ENCODE measurements at places on chromosomes 12 and 14.

GRCh38 chr12:133135747-133136146 is 5.3 kb downstream of the ZNF10 start:
- DNase-seq, result no peak

DNA sequence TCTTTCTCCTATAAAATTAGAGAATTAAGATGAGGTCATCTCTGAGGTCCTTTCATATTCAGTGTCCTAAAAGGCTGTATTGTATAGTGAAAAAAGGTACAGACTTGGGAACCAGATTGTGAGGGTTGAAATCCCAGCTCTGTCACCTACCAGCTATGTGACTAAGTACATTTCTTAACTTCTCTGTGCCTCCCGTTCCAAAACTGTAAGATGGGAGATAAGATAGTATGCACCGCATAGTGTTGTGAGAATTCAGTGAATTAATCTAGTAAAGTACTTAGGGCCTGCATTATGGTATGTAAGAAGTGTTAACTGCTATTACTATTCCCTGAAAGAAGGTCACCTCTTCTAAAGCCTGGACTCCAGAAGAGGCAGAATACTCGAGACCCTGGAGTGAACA is 60.6 kb downstream of the GNG2 start:
- DNase-seq, result no peak

- DNase-seq, result no peak
Observed at GRCh38 chr12:118187751-118188435, 52.0 kb downstream of the PEBP1 start.

- no peak for DNase-seq
Observed at GRCh38 chr14:69808919-69809808, 12.1 kb upstream of the SLC10A1 start.

GRCh38 chr14:25004389-25004809 is 45.5 kb downstream of the STXBP6 start:
- no peak for DNase-seq

- no peak for DNase-seq
Observed at GRCh38 chr12:52684431-52684830, 4.2 kb upstream of the KRT1 start.

DNA sequence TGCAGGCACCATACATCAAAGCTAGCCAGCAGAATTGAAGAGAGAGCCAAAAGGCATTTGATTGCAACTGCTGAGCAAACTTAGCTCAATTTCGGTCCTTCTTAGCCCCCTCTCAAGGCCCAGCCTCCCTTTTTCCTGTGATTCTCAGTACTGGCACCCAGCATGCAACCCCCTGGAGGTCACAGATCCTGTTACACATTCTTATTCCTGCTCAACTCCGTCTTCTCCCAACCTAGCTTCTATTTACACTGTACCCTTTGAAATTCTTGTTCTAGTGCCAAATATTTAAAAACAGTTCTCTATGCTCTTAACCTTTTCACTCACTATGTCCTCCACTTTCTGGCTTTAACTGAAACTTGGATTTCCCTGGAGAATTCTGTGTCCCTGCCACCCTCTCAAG is 131.3 kb upstream of the CPSF6 start:
- no peak for DNase-seq

All from GDM1 (cell line).